A549 treated with ZK216348 at 1 μM for 4 hours (cell line): ENCODE measurements at places on chromosomes 16 and 17. TPM values are rescaled to one million over a fixed set of nuclear protein-coding genes. Genes with fewer than 3 reads are reported as not detected.

SDR42E1 gene
- total RNA-seq: 1.2 to 1.7 TPM (median 1.4 TPM) in 5 replicates

GNAO1 gene
- total RNA-seq: 0.36 to 1.0 TPM (median 0.49 TPM) in 5 replicates

SCRN2 gene
- total RNA-seq: 22.2 to 41.6 TPM (median 36.4 TPM) in 5 replicates

SMTNL2 gene
- total RNA-seq: 0.24 to 1.3 TPM (median 0.73 TPM) in 5 replicates

TBC1D3C gene
- total RNA-seq: not detected in 5 replicates

OTOA gene
- 0.08 TPM in 2 of 5 replicates, not detected in the others for total RNA-seq

KRTAP4-6 gene
- not detected in 5 replicates for total RNA-seq

FOXJ1 gene
- total RNA-seq: 0.38 to 0.71 TPM (median 0.55 TPM) in 5 replicates

SLC6A2 gene
- 0.14 TPM in 1 of 5 replicates, not detected in the others for total RNA-seq

CSNK1D gene
- 163 to 231 TPM (median 218 TPM) in 5 replicates for total RNA-seq

RCVRN gene
- not detected in 5 replicates for total RNA-seq

ACOX1 gene
- total RNA-seq: 14.2 to 19.1 TPM (median 17.6 TPM) in 5 replicates

CNGB1 gene
- 0.22 to 0.33 TPM (median 0.29 TPM) in 4 of 5 replicates, not detected in the other for total RNA-seq

ABCC6 gene
- 0.60 to 1.6 TPM (median 0.79 TPM) in 5 replicates for total RNA-seq

PRSS33 gene
- not detected in 5 replicates for total RNA-seq

PERCC1 gene
- total RNA-seq: not detected in 5 replicates

MYH8 gene
- not detected in 5 replicates for total RNA-seq

CES2 gene
- 24.3 to 33.5 TPM (median 31.6 TPM) in 5 replicates for total RNA-seq

PIK3R6 gene
- 0.07 TPM in 1 of 5 replicates, not detected in the others for total RNA-seq

ABCA8 gene
- 0.17 to 0.40 TPM (median 0.38 TPM) in 5 replicates for total RNA-seq

SPATA22 gene
- total RNA-seq: not detected in 5 replicates

MAP3K14 gene
- total RNA-seq: 32.2 to 70.8 TPM (median 53.5 TPM) in 5 replicates

PCGF2 gene
- total RNA-seq: 33.0 to 67.7 TPM (median 64.3 TPM) in 5 replicates

ARMC5 gene
- 4.9 to 15.2 TPM (median 11.4 TPM) in 5 replicates for total RNA-seq

CCDC154 gene
- total RNA-seq: 0.31 to 0.55 TPM (median 0.34 TPM) in 3 of 5 replicates, not detected in the others

TOM1L2 gene
- total RNA-seq: 19.2 to 24.3 TPM (median 20.5 TPM) in 5 replicates

TBKBP1 gene
- 3.5 to 6.4 TPM (median 5.7 TPM) in 5 replicates for total RNA-seq

EPN3 gene
- 0.16 to 0.28 TPM (median 0.20 TPM) in 4 of 5 replicates, not detected in the other for total RNA-seq

KRT36 gene
- not detected in 5 replicates for total RNA-seq

LAT gene
- 1.6 to 6.0 TPM (median 4.4 TPM) in 5 replicates for total RNA-seq

CDK5RAP3 gene
- 97.6 to 124 TPM (median 112 TPM) in 5 replicates for total RNA-seq

GINS3 gene
- total RNA-seq: 20.2 to 22.4 TPM (median 21.6 TPM) in 5 replicates

KCNJ16 gene
- 0.06 to 0.26 TPM (median 0.11 TPM) in 5 replicates for total RNA-seq

MMP28 gene
- 2.7 to 8.4 TPM (median 7.1 TPM) in 5 replicates for total RNA-seq

MYL4 gene
- 0.33 TPM in 2 of 5 replicates, not detected in the others for total RNA-seq

CD300H gene
- total RNA-seq: 0.67 to 1.1 TPM (median 0.93 TPM) in 3 of 5 replicates, not detected in the others

SHBG gene
- total RNA-seq: 0.32 to 1.1 TPM (median 0.62 TPM) in 5 replicates

STH gene
- total RNA-seq: not detected in 5 replicates

VASN gene
- total RNA-seq: 3.7 to 6.9 TPM (median 6.2 TPM) in 5 replicates
